ENCODE measurements at places on chromosomes 2 and 18.

DNA sequence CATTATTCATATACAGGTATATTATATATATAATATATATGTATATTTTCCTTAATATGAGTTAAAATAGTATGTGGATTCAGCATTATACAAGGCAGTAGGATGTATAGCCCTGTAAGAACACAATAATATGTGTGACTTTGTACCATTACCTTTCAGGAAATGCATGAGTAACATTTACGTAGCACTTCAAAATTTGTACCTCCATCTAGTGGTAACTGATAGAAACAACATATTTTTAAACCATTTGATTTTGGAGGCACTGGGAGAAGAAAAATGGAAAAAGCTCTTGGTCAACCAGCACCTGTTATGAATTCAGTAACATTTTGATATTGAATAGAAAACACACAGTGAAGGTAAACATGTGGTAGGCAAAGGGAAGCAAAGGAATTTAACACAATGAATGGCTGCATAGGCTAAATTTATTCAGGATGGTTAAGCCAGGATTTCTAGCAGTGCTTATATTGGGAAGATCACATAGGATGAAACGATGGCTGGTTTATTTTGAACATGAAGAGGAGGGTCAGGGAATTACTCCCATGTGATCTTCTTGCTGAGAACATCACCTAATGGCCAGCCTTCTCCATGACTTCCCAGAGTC is 565.5 kb downstream of the CCDC85A start:
- peak; percentile 25 for DNase-seq

DNA sequence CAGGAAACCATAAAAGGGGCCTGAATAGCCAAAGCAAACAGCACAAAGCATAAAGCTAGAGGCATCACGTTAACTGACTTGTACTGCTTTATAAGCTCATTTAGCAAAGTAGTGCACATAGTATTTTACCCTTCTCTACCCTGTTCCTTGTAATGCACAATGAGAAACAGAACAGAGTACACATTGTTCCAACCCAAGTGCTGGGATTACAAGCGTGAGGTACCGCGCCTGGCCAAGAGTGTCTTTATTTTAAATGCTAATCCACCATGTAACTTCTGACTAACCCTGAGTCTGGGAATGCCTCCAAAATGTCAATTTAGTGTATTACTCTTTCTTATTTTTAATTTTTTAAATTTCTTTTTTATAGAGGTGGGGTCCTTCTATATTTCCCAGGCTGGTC is 46.4 kb upstream of the STON1 start:
- DNase-seq = no peak

- no peak for DNase-seq
Measured at GRCh38 chr2:71210292-71210691, 16.6 kb downstream of the PAIP2B start.

GRCh38 chr2:137168552-137168951 is 403.2 kb downstream of the THSD7B start:
- no peak for DNase-seq

DNA sequence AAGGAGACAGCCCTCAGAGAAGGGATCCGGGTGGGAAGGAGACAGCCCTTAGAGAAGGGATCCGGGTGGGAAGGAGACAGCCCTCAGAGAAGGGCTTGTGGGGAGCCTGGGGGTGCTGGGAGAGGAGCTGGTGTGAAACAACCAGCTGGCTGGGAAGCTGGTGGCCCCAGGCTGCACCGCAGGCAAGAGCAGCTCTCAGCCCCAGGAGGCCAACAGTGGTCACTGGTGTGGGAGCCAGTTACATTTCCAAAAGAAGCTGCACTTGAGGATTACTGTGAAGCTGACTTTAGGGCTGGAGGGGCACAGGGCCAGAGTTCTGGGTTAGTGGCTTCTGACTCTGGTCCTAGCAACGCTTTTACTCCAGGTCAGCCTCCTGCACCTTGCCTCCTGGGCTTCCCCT is 3.3 kb downstream of the HES6 start:
- DNase-seq = no peak

DNA sequence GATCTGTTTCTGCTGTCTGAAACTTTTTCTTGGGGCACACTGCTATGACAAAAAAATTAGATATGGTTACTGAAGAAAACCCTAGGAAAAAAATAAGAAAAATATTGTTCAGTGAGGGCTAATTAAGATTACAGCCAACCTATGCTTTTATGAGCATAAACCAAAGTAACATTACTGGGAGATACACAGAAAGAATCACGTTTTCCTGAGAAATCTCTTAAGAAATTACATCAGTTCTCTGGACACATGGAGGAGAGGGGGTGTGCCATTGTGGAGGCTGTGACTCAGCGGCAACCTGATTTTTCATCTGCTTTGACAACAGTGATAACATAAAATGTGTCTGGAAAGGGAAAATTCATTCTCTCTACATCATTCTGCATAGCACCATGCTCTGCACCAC is 13.4 kb upstream of the NMI start:
- no peak for DNase-seq

GRCh38 chr2:168977608-168978007 is 53.5 kb downstream of the ABCB11 start:
- DNase-seq = no peak

GRCh38 chr2:80080957-80081356 is 223.6 kb downstream of the LRRTM1 start:
- no peak for DNase-seq

DNA sequence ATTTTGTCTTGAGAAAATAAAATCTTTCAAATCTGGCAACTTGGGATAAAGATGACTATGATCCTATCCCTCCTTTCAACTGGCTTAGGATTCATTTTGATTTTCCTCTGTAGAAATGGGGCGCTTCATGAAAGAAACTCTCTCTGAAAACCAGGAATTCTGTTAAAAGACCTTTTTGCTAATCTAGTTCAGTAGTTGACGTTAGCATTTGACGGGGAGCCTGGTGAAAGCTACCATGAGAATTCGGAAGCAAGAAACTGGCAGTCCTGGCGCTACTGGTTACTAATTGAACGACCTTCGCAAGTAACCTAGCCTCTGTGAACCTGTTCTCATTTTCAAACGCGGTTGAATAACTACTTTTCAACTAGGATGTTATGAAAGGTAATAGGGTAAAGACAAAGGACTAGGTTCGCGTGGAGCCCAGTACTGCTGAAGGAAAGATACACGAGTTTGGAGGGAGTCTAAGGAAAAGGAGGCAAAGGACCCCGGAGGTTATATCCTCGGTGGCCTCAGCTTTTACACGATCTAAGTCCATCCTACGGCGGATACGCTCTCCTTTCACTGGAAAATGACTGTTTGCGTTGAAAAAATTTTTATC is 604 bp upstream of the STK11IP start:
- peak; percentile 22 for DNase-seq

DNA sequence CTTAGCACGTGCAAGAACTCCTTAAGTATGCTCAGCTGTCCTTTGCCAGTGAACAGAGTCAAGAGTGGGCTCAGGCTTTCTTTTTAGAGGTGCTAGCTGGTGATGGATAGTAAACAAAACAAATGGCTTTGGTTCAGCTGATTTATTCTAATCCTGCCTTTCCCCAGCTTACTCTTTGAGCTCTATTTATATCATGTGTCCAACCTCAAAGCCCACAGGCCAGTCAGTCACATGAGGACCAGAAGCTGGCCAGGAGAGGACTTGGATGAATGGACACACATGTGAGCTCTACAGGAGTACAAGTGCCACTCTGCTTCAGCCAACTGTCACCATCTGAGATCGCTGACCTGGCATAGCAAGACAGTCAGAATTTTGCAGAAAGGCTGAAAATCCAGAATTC is 59.4 kb downstream of the STK39 start:
- DNase-seq = no peak
